ENCODE measurements at places on chromosomes 2 and 18.

DNA sequence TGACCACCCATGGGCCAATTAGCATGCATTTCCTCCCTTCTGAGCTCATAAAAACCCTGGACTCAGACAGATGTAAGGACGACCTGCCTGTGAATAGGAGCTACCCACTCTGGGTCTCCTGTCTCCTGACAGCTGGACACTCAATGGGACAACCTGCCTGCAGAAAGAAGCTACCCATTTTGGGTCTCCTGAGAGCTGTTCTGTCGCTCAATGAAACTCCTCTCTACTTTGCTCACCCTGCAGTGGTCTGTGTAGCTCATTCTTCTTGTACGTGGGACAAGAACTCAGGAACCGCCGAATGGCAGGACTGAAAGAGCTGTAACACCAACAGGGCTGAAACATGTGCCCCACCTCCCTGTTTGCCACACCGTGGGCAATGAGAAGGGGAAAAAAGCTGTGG is 60.3 kb upstream of the DYNC1I2 start:
- no peak for DNase-seq

DNA sequence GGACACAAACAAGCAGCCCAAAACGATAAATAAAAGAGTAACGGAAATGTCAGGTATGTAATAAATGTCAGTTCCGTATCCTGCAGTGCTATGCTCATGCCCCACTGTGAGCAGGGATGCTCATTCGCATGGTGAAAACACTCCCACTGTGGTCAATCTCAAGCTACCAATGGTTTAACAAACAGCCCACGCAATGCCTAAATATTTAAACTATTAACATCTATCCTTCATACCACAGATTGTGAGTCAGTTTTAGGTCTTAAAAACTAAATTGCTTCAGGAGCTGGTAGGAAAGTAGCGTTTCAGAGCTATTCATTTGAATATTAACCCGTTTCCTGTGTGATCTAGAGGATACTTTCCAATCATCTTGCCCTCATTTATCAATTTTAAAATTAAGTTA is 207.4 kb downstream of the TCF4 start:
- no peak for DNase-seq

- no peak for DNase-seq
Observed at GRCh38 chr2:146080925-146081324, 1561.0 kb upstream of the ZEB2 start.

DNA sequence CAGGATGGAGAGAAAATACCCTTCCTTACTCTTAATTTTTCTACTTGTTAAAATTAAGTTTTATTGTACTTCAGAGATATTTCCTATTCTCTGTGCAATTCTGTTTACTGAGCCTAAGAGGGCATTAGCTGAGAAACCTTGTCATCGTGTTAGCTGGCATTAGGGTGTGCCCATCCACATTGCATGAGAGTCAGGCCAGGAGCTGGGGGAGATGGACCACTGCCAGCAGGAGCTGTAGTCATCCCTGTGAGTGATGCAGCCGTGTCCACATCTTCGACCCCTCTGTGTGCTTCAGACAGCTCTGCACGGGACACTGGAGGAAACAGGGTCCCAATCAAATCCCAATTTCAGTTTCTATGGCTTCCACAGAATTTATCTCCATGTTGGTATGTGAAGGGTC is 34.2 kb downstream of the ABCA12 start:
- no peak for DNase-seq

DNA sequence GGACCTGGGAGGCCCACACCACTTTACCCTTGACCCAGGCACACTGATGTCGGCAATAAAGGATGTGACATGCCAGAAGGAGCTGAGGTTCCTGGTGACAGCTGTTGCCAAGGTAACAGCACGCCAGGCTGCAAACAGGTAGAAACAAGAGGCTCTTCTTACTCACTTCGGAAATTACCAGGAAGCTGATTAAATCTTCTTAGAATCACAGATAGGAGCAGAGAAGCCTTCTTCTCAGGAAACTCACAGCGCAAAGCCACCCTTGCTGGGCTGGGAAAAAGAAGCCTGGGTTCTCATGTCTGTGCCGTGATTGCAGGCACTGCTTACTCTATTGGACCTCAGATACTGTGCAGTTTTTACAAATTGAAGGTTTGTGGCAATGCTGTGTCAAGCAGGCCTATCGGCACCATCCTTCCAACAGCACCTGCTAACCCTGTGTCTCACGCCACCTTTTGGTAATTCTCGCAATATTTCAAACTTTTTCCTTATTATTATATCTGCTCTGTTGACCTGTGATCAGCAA is 61.0 kb upstream of the TAF1B start:
- DNase-seq, result no peak

- no peak for DNase-seq
Observed at GRCh38 chr2:239222706-239223309, 178.0 kb downstream of the HDAC4 start.

DNA sequence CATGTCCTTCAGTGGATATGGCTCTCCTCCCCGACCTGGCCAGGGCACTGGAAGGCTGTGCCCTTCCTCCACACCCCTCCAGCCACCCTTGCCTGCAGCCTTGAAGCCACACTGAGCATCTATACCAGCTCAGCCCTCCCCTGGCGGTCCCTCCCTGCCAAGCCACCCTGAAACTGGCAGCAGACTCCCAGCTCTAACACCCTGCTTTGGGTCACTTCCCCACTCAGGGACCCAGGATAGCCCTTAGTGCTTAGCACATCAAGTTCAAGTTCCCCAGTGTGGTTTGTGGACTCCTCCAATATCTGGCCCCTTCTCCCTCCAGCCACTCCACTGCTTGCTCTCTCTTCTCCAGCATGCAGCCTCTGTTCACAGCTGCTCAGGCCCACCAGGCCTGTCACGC is 89.4 kb downstream of the TNS1 start:
- no peak for DNase-seq

GRCh38 chr18:64513401-64513800 is 364.5 kb upstream of the LINC00305 start:
- DNase-seq, result no peak

DNA sequence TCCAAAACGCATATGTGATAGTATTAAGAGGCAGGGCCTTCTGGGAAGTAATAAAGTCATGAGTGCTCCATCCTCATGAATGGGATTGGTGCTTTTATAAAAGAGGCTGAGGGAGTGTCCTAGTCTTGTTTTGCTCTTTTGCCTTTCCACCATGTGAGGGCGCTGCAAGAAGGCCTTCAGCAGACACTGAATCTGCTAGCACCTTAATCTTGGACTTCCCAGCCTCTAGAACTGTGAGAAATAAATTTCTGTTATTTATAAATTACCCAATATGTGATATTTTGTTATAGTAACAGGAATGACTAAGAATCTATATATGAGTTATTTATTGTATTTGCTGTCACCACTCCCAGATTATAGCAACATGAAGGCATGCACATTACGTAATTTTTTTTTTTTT is 63.5 kb downstream of the PLA2R1 start:
- no peak for DNase-seq

- no peak for DNase-seq
Observed at GRCh38 chr2:165902934-165903333, 50.6 kb downstream of the TTC21B start.

DNA sequence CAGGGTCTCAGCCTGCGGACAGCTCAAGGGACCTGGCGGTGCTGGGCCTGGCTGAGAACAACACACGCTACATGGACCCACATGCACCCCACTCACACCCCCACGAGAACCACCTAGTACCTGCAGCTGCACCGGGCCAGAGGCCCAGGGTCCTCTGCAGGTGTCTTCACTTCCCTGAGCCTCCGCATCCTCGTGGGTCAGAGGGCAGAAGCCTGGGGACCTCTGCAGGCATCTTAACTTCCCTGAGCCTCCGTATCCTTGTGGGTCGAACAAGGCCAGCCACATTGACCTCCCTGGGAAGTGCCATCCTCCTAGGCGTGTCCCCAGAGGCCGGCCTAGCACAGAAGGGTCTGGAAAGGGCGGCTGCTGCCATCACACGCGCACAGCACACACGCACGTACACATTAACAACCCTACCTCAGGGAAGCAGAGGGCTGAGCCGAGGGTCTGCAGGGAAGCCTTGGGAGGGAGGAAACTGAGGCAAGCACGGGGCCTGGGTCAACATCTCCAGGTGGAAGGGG is 62.5 kb upstream of the HPCAL1 start:
- no peak for DNase-seq

DNA sequence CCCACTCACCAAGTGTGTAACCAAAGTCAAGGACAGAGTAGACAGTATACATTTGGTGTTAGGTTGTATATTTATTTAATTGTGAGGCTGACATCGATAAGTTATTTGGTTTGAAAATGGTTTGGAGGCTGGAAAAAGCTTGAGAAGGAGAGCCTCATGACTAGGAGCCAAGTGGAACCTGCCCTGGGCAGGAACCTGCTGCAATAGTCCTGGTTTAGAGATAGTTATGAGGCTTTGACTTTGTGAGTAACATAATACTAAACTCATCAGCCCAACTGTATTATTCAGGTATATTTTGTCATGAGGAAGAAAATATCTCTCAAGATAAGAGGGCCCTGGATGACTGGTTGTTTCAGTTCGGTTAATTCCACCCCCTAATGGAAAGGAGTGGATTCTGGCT is 234.3 kb upstream of the CYRIA start:
- no peak for DNase-seq

DNA sequence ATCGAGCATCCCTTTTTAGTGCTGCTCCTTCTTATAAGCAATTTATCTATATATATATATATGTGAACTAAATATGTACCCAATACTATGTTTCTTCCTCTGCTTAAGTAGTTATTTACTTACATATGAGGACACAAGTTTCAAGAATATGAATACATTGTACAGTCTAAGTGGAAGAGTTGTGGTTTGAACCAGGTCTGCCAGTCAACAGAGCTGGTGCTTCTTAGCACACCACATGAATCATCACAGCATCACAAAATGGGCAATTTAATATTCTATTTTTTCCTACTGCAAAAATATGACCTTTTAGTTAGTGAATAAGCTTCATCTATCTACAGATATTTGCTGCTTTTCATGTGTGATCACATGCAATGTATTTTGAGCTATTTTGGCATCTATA is 64.4 kb upstream of the SPAG16 start:
- no peak for DNase-seq

DNA sequence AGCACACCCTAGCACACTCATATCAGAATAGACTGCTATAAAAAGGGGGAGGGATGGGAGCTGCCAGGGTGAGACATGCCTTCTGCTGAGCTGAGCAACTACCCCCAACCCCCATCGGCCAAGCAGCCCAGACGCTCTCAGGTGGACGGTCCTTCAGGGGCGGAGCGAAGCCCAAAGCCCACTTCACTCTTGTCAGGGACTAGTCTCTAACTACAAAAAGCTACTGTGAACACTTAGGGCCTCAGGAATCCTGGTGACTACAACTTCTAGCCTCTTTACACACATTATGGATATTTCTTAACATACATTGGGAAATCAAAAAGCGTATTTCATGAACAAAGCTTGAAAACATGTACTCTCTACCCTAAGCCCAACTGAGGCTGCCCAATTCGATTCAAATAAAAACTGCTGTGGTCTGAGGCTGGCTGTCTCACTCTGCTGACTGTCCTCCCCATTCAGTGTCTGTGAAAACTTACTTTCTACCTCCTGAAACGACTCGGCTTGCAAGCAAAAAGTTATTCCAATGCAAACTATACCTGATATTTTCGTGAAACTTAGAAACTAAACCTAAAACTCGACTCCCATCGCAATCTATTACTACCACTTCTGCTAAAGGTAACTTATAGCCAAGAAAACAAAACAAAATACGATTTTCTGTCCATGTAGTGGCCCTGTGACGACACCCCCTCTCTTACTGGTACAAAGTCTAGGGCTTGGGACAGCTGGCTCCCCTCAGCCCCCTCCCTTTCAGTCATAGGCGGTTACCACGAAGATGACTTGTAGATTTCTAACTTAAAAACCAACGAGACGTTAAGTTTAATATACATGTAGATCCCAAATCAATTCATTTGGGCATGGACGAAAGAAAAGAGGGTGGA is 1.2 kb downstream of the SERTAD2 start:
- DNase-seq, result peak; percentile 53

GRCh38 chr2:106565599-106565998 is 78.4 kb downstream of the CD8B2 start:
- DNase-seq, result no peak

DNA sequence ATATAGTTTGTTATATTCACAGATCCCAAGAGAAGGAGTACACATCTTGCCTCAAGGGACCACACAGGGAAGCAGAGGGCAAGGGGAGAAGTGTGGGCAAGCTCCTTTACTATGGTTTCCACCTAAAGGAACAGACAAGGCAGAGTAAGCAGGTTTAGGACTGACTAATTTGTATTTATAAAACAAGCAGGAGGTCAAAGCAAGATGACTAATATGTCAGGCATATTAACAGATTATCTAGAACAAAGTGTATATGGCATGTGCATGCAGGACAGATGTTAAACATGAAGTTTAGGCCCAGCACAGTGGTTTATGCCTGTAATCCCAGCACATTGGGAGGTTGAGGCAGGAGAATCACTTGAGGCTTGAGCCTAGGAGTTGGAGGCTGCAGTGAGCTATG is 3.7 kb upstream of the LRP2 start:
- DNase-seq, result no peak

GRCh38 chr18:9704233-9705118 is 3.6 kb upstream of the RAB31 start:
- no peak for DNase-seq

DNA sequence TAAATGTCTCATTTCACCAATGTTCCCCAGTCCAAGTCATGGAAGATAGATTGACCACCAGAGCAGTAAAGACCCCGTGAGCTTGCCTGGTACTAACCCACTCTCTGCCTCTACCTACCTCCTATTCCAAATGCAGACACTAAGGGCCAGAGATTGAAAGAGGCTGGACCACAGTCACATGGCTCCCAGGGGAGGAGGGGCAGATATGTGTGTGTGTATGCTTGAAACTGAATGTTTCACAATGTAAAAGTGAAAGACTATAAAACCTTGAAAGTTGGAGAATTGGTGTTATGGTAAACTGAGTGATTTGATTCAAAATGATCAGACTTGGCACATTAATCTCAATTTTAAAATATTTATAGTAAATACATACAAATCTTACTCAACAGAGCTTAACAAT is 21.7 kb upstream of the KLHL29 start:
- DNase-seq, result no peak

DNA sequence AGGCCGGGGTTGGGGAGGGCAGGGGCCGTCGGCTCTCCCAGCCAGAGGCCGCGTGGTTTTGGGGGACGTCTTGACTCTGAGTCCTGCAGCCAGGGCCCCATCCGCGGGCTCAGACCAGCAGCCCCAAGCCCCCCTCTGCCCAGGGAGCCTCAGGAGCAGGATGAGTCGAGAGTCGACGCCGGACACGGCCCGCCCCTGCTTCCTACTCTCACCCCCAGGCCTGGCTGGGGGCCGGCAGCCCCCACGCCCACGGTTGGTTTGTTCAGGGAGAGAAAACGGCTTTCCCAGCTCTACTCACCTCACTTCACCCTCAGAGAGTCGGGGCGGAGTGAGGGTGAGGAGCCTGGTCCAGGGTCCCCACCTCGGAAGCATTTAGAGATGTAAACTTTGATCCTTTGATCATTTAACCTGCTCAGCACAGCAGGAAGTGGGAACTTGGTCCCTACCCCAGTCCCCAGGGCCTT is 6.9 kb downstream of the SNORC start:
- DNase-seq, result no peak

DNA sequence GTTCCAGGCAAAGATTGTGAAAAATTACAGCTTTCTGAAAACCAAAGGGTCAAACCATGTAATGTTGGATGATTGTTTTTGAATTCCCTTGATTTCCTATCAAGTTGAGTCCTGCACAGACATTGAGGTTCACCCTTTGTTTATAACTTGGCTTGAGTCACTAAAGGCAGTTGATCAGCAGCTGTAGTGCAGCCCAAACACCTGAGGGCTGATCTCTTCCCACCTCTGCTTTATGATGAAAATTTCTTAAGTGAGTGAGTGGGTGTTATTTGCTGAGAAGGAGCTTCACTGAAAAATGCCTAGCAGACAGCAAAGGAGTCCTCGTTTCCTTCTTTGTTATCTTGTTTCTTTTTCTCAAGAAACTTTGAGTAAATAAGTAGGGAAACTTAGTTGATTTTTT is 31.9 kb upstream of the BMPR2 start:
- DNase-seq, result no peak
